Left ventricle myocardium inferior (tissue), 1 donor: ENCODE measurements at places on chromosomes 7 and 10.
A peak's percentile ranks its signal among the peaks of the same experiment; 100 is the strongest.

DNA sequence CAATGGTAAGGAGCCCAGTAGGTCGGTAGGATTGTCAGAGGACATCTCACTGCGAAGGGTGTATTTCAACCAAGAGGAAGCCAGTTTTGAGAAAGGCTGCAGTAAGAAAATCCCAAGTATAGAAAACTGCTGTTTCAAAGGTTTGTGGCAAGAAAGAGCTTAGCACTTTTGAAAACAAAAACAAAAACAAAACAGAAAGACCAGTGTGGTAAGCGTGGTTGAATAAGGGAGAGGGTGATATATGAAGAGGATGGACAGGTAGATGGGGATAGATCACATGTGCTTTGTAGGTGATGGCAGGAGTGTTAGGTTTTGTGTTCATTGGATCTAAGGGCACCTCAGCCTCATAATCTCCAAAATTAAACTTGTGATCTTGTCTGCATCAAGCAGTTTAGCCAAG is 141.6 kb upstream of the WNT16 start:
- peaks cover 6% of the 10 kb centered on the region for H3K4me1 ChIP-seq
- H3K27ac ChIP-seq: no peak overlapping the region
- no peaks in the 10 kb centered on the region for H3K36me3 ChIP-seq
- no peaks in the 10 kb centered on the region for H3K27me3 ChIP-seq

DNA sequence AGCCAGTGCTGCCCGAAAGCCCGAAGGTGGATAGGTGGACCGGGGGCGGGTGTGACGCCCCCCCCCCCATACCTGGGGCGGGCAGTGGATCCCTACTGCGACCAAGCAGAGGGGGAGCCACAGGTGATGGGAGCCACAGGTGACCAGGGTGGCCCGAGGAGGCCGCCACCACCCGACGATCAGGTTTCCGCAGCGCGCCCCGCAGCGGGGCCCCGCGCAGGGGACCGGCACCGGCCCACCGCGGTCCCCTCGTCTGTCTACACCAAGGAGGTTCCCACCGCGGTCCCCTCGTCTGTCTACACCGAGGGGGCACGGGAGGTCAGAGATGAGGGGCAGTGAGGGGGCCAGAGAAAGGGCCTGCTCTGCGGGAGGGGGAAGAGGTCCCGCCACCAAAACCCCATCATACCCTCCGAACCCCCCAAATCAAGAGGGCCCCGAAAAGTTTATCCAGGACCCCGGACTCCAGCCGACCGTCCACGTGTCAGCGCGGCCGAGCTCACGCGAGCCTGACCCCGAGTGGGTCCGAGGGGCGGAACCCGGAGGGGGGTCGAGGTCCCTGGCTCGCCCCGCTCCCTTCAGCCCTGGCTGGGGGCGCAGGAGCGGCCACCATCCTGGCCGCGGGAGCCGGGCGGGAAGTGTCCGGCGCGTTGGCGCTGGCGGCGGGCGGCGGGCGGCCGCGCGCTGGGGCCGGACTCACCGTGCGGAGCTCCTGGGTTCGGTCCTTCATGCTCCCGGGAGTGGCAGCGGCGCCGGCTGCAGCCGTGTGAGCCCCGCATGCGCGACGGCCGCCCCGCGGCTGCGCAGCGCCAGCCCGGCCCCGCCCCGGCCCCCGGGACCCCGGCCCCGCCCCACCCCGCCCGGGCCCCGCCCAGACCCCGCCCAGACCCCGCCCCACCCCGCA is at the start of gene STX1A:
Gene STX1A, minus strand, starts transcription at position 765 of the 901 bp plus-strand sequence. Its CDS starts 38 bp downstream, at position 727.
- H3K4me1 ChIP-seq: peaks cover 48% of the 10 kb centered on the region
- H3K27ac ChIP-seq: peak within 1 kb of the TSS; percentile 38
- no peaks in the 10 kb centered on the region for H3K36me3 ChIP-seq
- H3K27me3 ChIP-seq: peaks cover 16% of the 10 kb centered on the region

DNA sequence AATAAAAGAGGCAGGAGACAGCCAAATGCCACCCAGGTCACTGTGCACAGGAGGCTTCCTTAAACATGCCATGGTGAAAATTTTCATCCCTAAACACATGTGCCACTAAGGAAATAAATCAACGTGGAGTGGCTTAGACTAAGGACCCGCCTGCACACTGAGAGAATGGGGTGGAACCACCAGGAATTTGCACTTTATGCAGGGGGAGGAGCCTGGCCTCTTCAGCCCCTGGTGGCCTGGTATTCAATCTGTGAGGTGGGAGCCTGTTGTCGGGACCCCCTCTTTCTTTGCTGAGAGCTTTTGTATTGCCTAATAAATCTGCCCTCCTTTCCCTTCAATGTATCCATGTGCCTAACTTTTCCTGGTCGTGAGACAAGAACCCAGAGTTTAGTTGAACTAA is 204.6 kb upstream of the NRP1 start:
- no peaks in the 10 kb centered on the region for H3K4me1 ChIP-seq
- H3K27me3 ChIP-seq: no peaks in the 10 kb centered on the region
- no peak for DNase-seq
- no peak overlapping the region for H3K4me3 ChIP-seq
- no peaks in the 10 kb centered on the region for H3K36me3 ChIP-seq
- H3K27ac ChIP-seq: no peak overlapping the region

GRCh38 chr10:19848226-19848985 is 32.2 kb downstream of the PLXDC2 start:
- H3K27me3 ChIP-seq: no peaks in the 10 kb centered on the region
- no peak overlapping the region for H3K27ac ChIP-seq
- peaks cover 11% of the 10 kb centered on the region for H3K4me1 ChIP-seq
- no peak overlapping the region for H3K4me3 ChIP-seq
- no peak for DNase-seq

- no peak overlapping the region for H3K27ac ChIP-seq
- no peaks in the 10 kb centered on the region for H3K36me3 ChIP-seq
- peaks cover 15% of the 10 kb centered on the region for H3K27me3 ChIP-seq
Measured at GRCh38 chr10:8095959-8096358, 41.5 kb downstream of the GATA3 start.

DNA sequence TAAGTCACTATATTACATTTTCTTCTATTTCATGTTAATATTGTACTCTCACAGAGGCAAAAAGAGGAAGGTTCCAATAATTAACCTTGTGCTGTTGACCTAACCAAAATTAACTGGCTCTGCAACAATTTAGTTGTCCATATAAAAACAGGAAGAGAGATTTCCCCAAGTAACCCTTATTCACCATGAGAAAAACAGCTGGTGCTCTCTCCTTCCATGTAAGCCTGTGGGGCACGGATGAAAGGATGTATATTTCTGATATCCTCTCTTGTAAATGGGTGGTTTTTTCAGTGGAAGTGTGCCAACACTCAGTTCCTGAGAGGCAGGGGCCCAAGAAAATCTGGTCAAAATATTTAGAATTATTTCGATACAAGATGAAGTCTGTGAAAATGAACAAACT is 358.1 kb downstream of the CRPPA start:
- H3K4me1 ChIP-seq: peaks cover 73% of the 10 kb centered on the region
- peak overlapping the region; percentile 86 for H3K27ac ChIP-seq
- peak overlapping the region; percentile 46 for H3K4me3 ChIP-seq

DNA sequence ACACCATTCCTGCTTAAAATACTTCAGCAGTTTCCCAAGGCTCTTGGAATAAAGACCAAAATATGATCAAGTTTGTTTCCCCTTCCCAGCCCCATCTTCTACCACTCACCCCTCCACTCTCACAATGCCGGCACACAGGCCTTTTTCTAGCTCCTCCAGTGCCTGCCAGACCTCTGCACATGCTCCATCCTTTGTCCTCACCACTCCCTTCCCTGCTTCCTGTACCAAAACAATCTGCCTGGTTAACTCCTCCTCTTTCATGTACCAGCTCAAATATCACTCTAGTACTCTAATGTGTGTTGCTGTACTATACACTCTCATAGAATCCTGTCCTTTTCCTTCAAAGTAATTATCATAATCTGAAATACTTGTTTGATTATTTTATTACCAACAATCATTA is 19.4 kb downstream of the SCRN1 start:
- H3K27ac ChIP-seq: no peak overlapping the region
- peaks cover 14% of the 10 kb centered on the region for H3K36me3 ChIP-seq
- no peak for DNase-seq
- no peaks in the 10 kb centered on the region for H3K27me3 ChIP-seq
- H3K4me3 ChIP-seq: no peak overlapping the region
- peaks cover 8% of the 10 kb centered on the region for H3K4me1 ChIP-seq

DNA sequence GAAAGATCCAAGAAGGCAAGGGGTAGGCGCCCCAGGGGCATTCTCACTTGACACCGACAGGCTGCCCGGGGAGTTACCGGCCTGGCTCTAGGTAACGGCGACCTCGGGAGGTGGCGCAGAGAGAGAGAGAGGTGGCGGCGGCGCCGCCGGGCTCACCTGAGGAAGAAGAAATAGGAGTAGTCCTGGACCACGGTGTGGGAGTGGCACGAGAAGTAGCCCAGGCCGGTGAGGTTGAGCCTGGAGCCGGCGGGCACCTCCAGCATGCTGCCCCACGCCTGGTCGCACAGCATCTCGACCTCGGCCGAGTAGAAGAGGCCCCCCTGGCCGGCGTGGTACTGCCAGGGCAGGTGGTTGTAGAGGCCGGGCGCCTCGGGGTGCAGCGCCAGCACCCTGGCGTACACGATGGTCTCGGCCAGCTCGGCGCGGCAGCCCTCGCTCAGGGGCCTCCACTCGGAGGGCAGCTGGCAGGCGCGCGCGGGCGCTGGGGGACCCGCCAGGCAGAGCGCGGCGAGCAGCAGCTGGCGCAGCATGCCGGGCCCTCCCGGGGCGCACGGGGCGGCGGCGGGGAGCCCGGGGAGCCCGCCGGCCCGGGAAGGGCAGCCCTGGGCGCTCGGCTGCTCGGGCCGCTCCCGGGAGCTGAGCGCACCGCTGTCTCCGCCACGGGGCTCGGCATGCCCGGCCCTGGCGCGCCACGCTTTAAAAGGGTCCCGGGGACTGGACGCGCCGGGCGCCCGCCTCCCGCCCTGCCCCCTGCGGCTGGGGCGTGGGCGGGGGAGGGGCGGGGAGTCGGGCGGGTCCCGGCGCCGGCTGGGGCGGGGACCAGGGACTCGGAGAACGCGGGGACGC is at the start of gene CCDC3:
Gene CCDC3, minus strand, starts transcription at position 673 of the 846 bp plus-strand sequence. Its CDS starts 143 bp downstream, at position 530.
- H3K36me3 ChIP-seq: no peaks in the 10 kb centered on the region
- peaks cover 83% of the 10 kb centered on the region for H3K27me3 ChIP-seq
- H3K4me1 ChIP-seq: peaks cover 14% of the 10 kb centered on the region
- peak within 1 kb of the TSS; percentile 7 for H3K27ac ChIP-seq

DNA sequence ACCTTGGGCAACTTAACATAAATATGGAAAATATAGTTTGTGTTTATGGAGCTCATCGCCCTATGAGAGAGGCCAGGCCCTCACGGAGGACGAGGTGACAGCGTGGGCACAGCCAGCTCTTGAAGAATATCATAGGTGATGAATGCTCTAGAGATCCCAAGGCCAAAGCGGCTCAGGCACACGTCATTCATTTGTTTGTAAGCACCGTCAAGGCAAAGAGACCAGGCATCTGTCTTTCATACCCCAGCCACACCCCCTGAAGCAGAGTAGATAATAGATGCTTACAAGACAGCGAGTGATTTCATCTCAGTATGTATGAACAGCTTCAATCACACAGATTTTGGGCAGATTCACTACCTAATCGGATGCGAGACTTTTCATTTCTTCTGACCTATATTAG is 242.1 kb upstream of the C7orf33 start:
- no peak overlapping the region for H3K27ac ChIP-seq
- H3K36me3 ChIP-seq: no peaks in the 10 kb centered on the region
- H3K4me1 ChIP-seq: no peaks in the 10 kb centered on the region
- H3K27me3 ChIP-seq: peaks cover 21% of the 10 kb centered on the region

DNA sequence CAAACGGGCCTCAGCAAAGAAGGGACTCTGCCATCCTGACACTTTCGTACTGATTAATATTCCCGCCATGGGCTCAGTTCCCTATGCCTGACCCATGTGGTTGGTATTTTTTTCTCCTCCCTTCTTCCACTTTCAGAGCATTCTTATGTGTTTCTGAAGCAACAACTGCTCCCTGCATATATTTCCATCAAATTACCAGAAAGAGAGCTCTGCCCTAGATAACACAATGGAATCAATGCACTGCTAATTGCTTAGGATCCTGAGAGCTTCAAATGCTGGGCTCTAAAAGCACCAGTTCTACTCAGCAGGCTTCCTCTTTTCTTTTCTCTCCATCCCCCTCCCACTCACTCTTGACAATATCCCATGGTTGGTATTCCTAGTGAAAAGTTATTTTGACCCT is 5.3 kb downstream of the TECTB start:
- no peaks in the 10 kb centered on the region for H3K36me3 ChIP-seq
- H3K27ac ChIP-seq: no peak overlapping the region
- no peak for DNase-seq
- peaks cover 18% of the 10 kb centered on the region for H3K4me1 ChIP-seq
- H3K27me3 ChIP-seq: no peaks in the 10 kb centered on the region

- H3K27me3 ChIP-seq: no peaks in the 10 kb centered on the region
- H3K27ac ChIP-seq: peak overlapping the region; percentile 76
- no peak overlapping the region for H3K4me3 ChIP-seq
Measured at GRCh38 chr7:30869794-30870611, 41.6 kb upstream of the AQP1 start.

- H3K27ac ChIP-seq: peak overlapping the region; percentile 79
- peaks cover 30% of the 10 kb centered on the region for H3K27me3 ChIP-seq
- H3K36me3 ChIP-seq: no peaks in the 10 kb centered on the region
- peaks cover 44% of the 10 kb centered on the region for H3K4me1 ChIP-seq
- no peak for DNase-seq
Measured at GRCh38 chr7:45239486-45239885, 81.9 kb downstream of the RAMP3 start.

DNA sequence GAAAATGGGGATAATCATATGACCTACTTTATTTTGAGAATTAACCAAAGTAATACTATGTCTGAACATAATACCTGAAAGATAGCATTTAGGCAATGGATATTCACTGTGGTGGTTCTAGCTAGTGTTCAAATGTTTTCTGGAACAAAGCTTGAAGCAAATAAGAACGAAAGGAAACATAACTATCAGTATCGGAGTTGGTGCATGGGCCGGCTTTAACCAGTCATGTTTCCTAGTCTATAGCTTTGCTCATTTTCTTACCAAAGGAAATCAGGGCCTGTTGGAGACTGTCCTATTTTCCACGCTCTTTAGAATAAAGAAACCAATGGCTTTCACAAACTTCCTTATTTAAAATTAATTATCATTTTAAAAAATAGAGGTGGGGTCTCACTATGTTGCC is 8.9 kb downstream of the IL2RA start:
- H3K27me3 ChIP-seq: no peaks in the 10 kb centered on the region
- H3K36me3 ChIP-seq: no peaks in the 10 kb centered on the region
- no peak overlapping the region for H3K4me3 ChIP-seq

GRCh38 chr7:125033506-125033905 is 103.9 kb upstream of the POT1 start:
- no peaks in the 10 kb centered on the region for H3K4me1 ChIP-seq
- H3K4me3 ChIP-seq: no peak overlapping the region
- DNase-seq: no peak
- no peaks in the 10 kb centered on the region for H3K27me3 ChIP-seq

DNA sequence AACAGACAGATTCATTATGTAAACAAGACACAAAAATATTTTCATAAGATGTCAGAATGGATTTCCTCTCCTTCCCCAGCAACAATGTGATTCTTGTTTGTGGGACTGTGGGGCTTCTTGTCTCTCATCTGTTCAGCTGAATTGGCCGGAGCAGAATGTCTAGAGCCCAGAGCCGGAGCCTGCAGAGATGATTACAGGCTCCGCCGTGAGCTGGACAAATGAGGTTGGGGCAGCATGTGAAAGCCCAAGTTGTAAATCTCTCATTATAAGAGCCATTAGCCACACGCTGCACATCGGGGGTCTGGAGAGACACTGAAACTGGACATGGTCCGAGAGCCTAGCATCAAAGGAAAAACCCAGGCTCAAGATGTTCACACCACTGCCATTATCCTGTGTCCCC is 137.0 kb upstream of the ADAM12 start:
- no peaks in the 10 kb centered on the region for H3K4me1 ChIP-seq
- H3K27ac ChIP-seq: no peak overlapping the region
- no peak overlapping the region for H3K4me3 ChIP-seq
- no peaks in the 10 kb centered on the region for H3K36me3 ChIP-seq
- H3K27me3 ChIP-seq: peaks cover 46% of the 10 kb centered on the region

GRCh38 chr7:92914645-92915044 is 78.3 kb upstream of the CDK6 start:
- H3K4me3 ChIP-seq: no peak overlapping the region
- H3K27ac ChIP-seq: no peak overlapping the region
- H3K4me1 ChIP-seq: peaks cover 6% of the 10 kb centered on the region
- no peak for DNase-seq
- no peaks in the 10 kb centered on the region for H3K27me3 ChIP-seq
